ENCODE measurements at places on chromosomes 4 and X.

DNA sequence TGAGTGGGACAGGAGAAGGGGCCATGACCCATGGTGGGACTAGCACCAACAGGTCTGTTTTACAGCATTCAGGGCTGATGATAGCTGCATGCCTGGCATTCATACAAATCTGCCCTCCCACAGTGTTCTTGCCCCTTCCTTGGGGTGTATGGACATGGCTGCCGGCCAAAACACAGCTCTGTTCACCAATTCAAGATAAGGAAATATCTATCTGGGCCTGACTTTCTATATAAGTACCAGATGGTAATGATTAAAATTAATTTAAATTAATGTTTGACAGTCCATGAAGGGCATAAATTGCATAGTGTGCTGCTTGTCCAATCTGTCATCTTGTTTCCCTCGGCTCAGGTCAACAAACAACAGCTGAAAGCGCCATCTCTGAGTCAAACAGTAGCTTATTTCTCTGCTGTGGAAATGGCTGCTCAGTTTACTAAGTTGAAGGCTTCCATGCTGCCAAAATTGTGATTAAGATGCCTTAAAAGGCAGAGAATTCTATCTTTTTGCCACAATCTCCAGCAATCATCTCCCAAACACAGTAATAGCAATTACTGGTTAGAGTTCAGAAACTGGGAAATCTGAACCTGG is 67.0 kb upstream of the TSPAN7 start:
- no peak for DNase-seq

GRCh38 chr4:76802236-76803021 is 95.5 kb downstream of the SOWAHB start:
- no peak for DNase-seq

DNA sequence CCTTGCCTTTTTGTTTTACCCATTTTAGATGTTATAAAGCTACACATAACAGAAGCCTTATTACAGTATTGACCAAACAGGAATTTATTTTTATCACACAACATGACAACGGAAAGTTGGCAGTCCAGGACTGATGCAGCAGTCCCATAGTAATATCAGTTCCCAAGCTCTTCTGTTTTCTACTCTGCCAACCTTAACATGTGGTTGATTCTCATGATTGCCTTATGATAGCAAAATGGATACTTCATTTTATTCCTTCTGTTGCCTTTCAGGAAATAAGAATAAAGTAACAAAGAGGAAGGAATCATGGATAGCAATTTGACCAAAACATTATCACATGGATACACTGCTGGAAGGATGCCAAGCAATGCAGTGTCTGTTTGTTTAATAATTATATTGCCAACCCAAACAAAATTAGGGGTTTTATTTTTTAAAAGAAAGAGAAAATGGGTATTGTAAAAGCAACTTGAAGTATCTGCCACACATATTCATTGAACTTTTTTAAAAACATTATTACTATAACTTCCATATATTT is 275.7 kb downstream of the STPG2 start:
- no peak for DNase-seq

GRCh38 chrX:41180194-41180908 is 95.1 kb downstream of the USP9X start:
- peak; percentile 61 for DNase-seq

DNA sequence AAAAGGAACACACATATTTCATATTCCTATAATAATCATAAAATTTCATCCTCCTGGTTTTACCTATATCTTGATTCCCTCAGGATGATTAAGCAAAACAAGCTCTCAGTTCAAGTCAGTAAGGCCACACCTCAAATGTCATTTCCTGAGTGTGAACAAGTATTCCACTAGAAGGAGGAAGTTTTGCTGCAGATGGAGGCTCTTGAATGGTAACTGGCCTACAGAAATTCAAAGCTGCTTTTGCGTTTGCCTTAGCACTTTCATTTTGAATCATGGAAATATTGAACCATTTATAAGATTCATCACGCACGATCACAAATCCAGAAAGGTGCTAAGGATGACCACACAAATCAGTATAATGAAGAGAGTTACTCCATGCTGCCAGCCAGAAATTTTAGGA is 254.4 kb upstream of the CXXC4 start:
- no peak for DNase-seq

GRCh38 chr4:36997727-36998126 is 246.8 kb upstream of the NWD2 start:
- DNase-seq = no peak

DNA sequence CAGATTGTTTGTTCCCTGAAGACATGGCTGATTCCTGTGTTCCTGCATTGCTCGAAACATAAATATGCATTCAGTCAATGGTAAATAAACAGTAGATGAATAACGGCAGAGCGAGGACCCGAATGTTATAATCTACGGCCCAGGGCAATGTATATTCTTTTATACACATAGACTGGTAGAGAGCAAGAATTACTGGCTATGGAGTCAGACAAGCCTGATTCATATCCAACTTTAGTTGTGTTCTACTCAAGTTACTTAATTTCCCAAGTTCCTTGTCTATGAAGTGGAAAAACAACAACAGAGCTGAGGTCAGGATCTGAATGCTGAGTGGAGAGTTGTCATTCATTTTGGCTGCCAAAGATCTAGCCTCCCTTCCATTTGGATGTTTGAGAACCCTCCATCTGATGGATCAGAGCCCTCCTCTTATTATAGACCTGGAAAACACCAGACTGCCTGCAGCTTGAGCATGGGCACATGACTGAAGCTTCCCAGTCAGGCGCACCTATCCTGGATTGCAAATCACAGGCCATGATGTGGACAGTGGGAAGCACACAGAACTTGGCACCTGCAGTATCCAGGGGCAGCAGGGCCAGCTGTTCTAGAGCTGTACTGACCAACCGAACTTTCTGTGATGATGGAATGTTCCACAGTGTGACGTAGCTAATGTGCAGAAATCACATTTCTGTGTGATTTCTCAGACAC is 80.1 kb downstream of the FAM184B start:
- no peak for DNase-seq

DNA sequence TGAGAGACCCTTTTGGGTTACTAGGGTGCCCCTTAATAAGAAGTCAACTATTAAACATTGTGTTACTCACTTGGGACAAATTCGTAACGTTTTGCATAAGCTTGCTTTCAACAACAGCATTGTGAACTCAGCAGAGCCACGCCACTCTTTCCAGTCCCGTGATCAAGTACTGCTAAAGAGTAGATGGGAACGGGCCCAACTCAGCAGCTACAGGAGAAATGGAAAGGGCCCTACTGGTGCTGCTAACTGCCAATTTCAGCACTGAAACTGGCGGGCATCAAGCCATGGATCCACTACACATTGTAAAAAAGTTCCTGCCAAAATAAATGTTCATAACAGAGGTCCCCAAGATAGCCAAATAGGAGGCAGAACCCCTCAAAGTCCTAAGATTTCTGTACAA is 19.0 kb upstream of the DHX15 start:
- no peak for DNase-seq

DNA sequence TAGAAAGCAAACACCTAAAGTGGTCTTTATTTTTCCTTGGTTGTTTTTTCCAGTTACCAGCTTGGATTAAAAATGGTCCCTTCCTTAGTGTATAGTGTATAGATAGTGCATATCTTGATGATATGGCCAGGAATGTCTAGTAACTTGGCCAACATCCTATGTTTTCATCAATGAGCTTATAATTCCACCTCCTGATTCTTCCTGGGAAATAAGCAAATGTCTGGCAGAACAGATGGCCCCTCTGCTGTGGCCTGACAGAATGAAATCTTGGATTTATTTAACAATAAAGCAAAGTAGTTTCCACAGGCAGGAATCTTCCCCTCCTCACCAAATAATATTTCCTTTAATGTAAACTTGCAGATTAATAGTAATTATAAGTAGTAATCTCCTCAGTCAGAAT is 6.1 kb downstream of the SCARB2 start:
- no peak for DNase-seq

DNA sequence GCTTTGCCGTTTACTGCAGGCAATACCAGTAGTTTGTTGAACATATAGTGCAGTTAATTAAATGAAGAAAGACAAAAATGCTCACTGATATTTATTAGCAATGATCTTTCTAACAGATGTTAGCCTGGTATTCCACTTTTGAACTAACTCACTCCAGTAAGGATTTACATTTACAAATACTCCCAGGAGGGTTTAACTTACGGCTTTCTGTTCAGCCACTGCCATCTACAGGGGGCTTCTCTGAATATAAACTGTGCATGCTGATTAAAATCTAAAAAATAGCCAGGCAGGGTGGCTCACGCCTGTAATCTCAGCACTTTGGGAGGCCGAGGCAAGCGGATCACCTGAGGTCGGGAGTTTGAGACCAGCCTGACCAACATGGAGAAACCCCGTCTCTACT is 2.2 kb upstream of the SRD5A3 start:
- DNase-seq = no peak

- DNase-seq = peak; percentile 34
Observed at GRCh38 chr4:7831330-7831729, 108.3 kb downstream of the AFAP1 start.

DNA sequence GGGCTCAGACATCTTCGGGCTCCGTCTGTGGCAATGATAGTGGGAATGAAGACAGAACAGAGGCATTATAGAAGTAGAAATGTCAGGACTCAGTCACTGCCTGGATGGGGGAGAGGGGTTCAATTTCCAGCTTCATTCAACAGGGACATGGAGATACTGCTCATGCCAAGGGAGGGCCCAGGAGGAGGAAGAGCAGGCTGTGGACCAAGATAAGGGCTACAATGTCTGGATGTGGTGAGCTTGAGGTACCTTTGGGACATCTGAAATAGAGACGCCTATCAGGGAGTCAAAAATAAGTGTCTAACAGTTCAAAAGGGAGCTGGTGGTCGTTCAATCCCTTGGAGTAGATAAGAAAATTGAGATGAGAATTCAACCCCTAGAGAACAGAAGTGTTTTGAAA is 34.5 kb downstream of the ELF4 start:
- DNase-seq = no peak

DNA sequence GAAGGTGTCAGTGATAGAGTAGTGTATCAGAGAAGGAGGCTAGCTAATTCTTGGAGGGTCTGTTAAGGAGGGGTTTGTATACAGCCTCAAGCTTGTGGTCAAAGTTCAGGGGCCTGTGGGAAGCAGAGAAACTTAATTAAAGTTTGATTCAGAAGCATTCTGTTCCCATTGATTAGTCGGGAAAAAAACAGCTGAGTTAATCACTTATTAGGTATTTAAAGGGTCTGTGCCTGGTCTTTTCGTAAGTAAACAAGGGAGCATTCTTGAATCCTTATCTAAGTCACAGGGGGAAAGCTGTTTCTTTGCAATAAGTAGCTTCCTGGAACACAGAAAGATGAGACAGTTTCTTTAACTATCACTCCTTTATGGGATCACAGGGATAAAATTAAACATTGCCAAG is 492.1 kb downstream of the PCDH10 start:
- DNase-seq = no peak

DNA sequence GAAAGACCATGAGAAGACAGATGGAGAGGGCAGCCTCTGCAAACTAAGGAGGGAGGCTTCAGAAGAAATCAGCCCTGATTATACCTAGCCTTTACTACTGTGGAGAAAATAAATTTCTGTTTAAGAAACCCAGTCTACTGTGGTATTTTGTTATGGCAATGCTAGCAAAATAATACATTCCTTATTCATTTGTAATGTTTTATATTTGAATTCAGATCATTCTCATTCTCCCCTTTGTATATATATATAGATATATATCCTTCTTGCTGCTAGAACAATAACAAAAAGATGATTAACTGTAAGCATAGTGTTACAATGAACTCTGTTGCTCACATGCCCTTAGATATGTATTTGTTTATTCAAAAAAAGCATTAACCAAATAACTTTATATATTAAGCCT is 22.5 kb downstream of the DMD start:
- DNase-seq = no peak

DNA sequence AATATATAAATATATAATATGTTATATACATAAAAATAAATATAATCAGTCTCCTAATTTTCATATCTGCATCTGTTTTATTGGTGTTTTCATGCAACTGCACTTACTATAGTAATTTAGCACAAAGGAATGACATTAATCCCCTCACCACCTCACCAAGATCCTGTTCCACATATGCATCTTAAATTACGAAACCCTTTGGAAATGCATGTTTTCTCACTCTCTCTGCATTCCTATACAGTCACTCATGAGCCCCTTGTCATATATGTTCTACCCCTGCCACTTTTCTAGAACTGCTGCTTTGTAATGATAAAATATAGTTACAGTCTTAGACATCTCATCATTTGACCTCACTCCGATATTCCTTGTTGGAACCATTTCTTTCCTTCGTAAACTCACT is 728.7 kb upstream of the SLIT2 start:
- DNase-seq = no peak

GRCh38 chr4:95095348-95095974 is 337.7 kb downstream of the BMPR1B start:
- peak; percentile 13 for DNase-seq

DNA sequence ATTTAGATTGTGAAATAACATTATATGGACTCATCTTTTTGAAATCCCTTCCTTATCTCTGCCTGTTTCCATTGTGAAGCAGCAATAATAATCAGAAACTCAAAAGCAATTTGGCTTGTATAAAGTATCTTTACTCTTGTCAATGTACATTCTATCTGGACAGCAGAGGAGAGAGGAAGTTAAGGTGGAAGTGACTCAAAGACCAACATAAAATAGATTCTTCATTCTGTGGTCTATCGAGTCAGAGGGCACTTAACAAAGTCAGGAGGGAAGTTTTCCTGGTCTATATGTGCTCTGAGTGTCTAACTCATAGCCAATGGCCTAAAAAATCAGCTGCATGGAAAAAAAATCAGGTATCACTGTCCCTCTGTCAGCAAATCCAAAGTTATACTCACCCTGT is 155.5 kb downstream of the EMCN start:
- peak; percentile 65 for DNase-seq

GRCh38 chr4:88005946-88006345 is 1.5 kb upstream of the PKD2 start:
- DNase-seq = no peak

- DNase-seq = no peak
Observed at GRCh38 chrX:13759152-13759718, 24.7 kb downstream of the OFD1 start.

DNA sequence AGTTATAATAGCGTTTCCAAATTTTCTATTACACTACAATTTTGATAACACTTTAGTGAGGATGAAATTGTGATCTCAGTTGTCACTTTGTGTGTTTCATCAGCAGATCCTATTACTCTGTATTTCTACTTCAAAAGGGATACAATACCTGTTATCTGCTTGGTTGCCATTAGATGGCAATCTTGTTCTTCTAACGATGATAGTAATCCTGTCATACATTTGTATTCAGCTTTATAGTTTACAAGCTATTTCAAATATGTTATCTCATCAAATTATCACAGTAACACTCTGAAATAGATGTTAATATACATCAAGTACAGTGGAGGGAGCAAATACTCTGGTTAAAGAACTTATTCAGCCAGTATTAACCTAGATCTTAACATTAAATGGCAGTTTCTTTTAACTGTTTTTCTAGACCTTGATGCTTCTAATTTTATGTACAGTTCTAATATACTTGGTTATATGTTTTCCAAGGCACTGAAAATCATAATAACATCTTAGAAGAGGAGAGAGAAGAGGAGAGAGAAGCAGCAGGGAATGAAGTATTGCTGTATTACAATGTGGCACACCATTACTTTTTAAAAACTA is 292.0 kb downstream of the CCSER1 start:
- peak; percentile 23 for DNase-seq

- peak; percentile 61 for DNase-seq
Observed at GRCh38 chr4:8560265-8561047, 19.7 kb upstream of the GPR78 start.

- no peak for DNase-seq
Observed at GRCh38 chr4:101366331-101366730, 19.0 kb upstream of the PPP3CA start.

GRCh38 chr4:94757192-94758140 is at the start of gene BMPR1B:
BMPR1B (plus strand) TSS chr4:94757955; CDS start chr4:95104425, 346,470 bp downstream.
- DNase-seq = peak; percentile 44
